ENCODE measurements at places on chromosomes 13 and 19.
A peak's percentile ranks its signal among the peaks of the same experiment; 100 is the strongest.

GRCh38 chr19:11577451-11578257 lies at the start of gene ACP5:
Gene ACP5, minus strand, starts transcription at chr19:11577645. Its CDS starts 328 bp downstream, at chr19:11577317.
- peak; percentile 63 for DNase-seq

- no peak for DNase-seq
Measured at GRCh38 chr13:110910013-110910890, 4.6 kb downstream of the ANKRD10 start.

- no peak for DNase-seq
Measured at GRCh38 chr19:13492128-13492527, 14.2 kb downstream of the CACNA1A start.

GRCh38 chr13:23695711-23696464 lies 125.7 kb downstream of the TNFRSF19 start:
- peak; percentile 82 for DNase-seq

- no peak for DNase-seq
Measured at GRCh38 chr19:55273978-55274707, 5.8 kb downstream of the HSPBP1 start.

Data from retina (tissue), 1 donor.